ENCODE measurements at places on chromosomes 2 and 18.

- DNase-seq: no peak
These were observed 1025.8 kb upstream of the KLHL29 start for GRCh38 chr2:22359071-22359672.

GRCh38 chr2:216405588-216405987 lies 6.7 kb upstream of the SMARCAL1 start:
- DNase-seq: no peak

DNA sequence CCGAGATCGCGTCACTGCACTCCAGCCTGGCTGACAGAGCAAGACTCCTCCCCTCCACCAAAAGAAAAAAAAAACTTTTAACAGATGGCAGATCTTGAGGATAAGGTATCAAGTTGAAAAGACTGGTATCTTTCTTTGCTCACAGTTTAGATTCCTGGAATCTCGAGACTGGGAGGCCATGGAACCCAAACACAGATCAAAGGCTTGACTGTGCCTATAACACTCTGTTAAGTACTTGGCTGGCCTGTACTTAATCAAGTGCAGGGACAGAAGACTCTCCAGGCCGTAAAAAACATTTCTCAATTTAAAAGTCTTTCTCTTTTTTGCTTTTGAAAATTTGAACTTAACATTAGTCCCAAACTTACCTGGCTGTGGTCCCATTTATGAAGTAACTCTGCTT lies 107.1 kb upstream of the ZNF516 start:
- DNase-seq: no peak

- no peak for DNase-seq
These were observed 12.3 kb downstream of the CROCC2 start for GRCh38 chr2:240918258-240919091.

DNA sequence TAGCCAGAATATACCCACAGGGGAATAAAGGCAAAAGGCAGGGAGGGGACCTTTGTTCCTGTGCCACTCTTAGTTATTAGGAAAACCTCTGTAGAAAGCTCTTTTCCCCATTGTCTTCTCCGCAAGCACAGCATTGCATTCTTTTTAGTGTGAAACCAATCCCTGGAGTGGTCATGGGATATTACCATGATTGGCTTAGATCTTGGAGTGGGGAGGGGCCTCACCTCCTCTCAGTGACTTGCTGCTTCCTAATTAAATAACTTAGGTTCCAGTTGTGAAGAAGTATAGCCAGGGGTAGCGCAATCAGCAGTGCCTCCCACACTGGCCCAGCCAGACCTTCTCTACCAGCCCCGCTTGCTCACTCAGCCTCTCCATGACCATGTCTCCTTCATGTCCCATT lies 49.9 kb upstream of the AFF3 start:
- DNase-seq: no peak

DNA sequence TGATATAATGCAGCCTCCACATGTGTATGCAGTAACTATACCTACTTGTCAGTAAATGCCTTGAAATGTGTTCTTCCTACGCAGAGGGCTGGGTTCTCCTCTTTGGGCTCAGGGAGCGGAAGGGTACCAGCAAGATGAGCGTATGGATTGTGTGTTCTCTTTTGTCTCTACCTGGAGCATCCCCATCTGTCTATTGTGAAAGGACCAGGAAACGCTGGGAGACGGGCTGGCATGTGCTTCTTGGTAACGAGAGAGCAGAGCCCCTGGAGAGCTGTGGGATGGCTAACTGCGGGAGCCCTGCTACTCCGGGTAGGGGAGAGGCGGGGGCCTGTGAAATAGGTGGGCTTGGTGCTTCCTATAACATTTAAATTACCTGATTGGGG lies 80.9 kb downstream of the BCL2 start:
- DNase-seq: no peak

GRCh38 chr18:57805117-57805516 lies 2.0 kb upstream of the ATP8B1 start:
- DNase-seq: no peak

DNA sequence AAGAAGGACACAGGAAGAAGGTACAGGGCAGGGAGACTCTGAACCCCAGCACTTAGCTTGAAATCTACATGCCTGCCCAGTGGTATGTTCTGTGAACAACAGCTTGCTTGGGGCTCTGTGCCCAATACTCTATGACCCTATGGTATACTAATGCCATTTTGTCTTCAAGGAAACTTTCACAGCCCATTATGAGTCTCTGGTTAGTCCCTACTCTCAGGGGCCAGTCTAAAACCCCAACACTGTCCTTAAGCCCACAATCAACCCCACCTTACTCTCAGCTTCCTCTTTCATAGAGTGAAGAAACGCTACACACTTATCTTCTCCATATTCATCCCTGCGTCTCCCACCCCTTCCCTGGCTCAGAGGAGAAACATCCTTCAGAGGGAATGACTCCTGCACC lies 16.0 kb downstream of the NEB start:
- DNase-seq: no peak

GRCh38 chr18:55096263-55096951 lies 137.1 kb upstream of the CCDC68 start:
- DNase-seq: no peak

- DNase-seq: no peak
These were observed 12.9 kb downstream of the HES6 start for GRCh38 chr2:238226698-238227586.

All from stimulated activated CD8-positive, alpha-beta memory T cell treated with anti-CD3 and anti-CD28 coated beads, Interleukin-7, amount 100 ng/mL, for 4 hours (primary cell).